ENCODE measurements at places on chromosomes 12 and 14. TPM values are rescaled to one million over a fixed set of nuclear protein-coding genes. Genes with fewer than 3 reads are reported as not detected.

RNFT2 gene
- total RNA-seq: 0.14 TPM

C1QL4 gene
- total RNA-seq: not detected

TPPP2 gene
- total RNA-seq: not detected

CDK4 gene
- total RNA-seq: 122 TPM

MVK gene
- 72.3 TPM for total RNA-seq

NR2C1 gene
- total RNA-seq: 21.2 TPM

Data from airway epithelial cell (primary cell).